ENCODE measurements at places on chromosomes 2 and 18. TPM values are rescaled to one million over a fixed set of nuclear protein-coding genes. Genes with fewer than 3 reads are reported as not detected.

The SOCS6 gene
- total RNA-seq = 26.8 TPM

The CDKL4 gene
- 0.87 TPM for total RNA-seq

The PDE11A gene
- total RNA-seq = 3.1 TPM

The RTP5 gene
- total RNA-seq = not detected

The UGT1A10 gene
- total RNA-seq = not detected

The PARD6G gene
- total RNA-seq = 0.46 TPM

The GDF7 gene
- total RNA-seq = not detected

The PER2 gene
- 4.8 TPM for total RNA-seq

The GNAL gene
- not detected for total RNA-seq

The TUBA3E gene
- total RNA-seq = not detected

The GALR1 gene
- total RNA-seq = not detected

The HOXD10 gene
- total RNA-seq = 14.5 TPM

The NMUR1 gene
- total RNA-seq = not detected

The INHA gene
- total RNA-seq = 0.15 TPM

The MFSD6 gene
- 9.0 TPM for total RNA-seq

The TEKT4 gene
- not detected for total RNA-seq

The TTLL4 gene
- 15.1 TPM for total RNA-seq

The M1AP gene
- 0.37 TPM for total RNA-seq

The IL1R2 gene
- total RNA-seq = not detected

The OLA1 gene
- 110 TPM for total RNA-seq

The SERPINB4 gene
- total RNA-seq = not detected

The ZNF24 gene
- 34.4 TPM for total RNA-seq

The EFEMP1 gene
- 41.7 TPM for total RNA-seq

The CIB4 gene
- total RNA-seq = not detected

The ITPRID2 gene
- 221 TPM for total RNA-seq

The KYNU gene
- 0.40 TPM for total RNA-seq

The ASB18 gene
- total RNA-seq = not detected

The KCNE4 gene
- total RNA-seq = 5.4 TPM

The DPYSL5 gene
- total RNA-seq = not detected

The GPR45 gene
- total RNA-seq = not detected

The CASP8 gene
- 17.1 TPM for total RNA-seq

The NYAP2 gene
- total RNA-seq = not detected

Measured in HFFc6 (cell line).